ENCODE measurements at places on chromosomes 12 and 14.

GRCh38 chr12:12822886-12823285, 9.7 kb downstream of the DDX47 start:
- no peak for DNase-seq

GRCh38 chr14:58118097-58118815, 33.8 kb downstream of the ARMH4 start:
- DNase-seq = no peak

GRCh38 chr14:102654298-102654697, 61.8 kb downstream of the RCOR1 start:
- DNase-seq = no peak

DNA sequence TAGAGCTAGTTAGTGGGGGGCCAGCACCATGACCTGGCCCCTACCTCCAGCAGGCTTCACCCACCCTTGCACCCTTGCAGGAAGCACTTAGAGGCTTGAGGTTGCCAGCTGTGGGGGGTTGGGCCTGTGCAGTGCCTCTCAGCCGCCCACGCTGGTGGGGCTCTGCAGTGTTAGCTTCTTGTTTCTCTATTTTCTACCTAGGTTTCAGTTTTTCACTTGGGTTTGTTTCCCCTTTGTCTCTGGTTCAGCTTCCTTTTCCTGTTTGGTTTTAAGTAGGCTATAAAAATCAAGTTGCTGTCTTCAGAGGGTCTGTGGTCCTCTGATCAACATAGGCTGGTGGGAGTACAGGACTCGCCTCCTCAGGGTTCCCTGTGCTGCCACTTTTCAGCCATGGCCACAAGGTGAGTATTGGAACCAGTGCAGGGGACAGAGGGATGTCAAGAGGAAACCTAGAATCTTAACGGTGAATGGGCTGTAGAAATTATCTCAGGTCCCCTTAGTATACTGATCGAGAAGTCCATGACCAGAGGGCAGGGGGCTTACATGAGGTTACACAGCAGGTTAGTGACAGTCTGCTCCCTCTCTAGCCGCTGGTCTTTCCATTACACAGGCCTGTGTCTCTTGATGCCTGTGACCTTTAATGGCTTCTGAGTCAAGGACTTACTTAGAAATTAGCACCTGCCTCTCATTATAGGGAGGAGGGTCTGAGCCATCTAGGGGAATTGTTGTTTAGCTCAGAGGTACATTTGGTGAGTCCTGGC, at the start of gene EVL:
Gene EVL, plus strand, starts transcription at position 312 of the 761 bp plus-strand sequence. Its CDS starts 79 bp downstream, at position 391.
- peak; percentile 14 for DNase-seq
